ENCODE measurements at places on chromosomes 12 and 14.

- no peak for DNase-seq
Measured at GRCh38 chr12:77522247-77522646, 308.4 kb upstream of the NAV3 start.

DNA sequence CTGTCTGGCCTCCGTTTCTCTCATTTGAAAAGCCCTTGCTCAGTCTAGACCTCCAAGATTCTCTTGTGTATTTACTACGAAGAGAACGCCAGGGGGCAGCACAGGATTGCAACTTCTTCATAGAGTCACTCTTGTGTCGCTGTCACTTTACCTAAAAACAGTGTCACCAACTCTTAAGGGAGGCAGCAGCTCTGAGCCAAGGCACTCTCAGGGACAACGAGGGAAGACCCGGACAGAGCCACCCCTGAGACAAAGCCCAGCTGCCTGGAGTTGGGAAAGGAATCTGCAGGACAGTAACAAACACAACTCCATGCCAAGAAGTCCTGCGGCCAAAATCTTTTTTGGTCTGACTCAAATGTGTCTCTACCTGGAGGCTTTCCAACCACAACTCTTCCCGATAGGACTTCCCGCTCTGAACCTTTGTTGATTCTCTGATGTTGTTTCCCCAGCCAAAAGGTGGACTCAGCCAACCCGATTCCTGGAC, 9.6 kb upstream of the RPAP3 start:
- peak; percentile 89 for DNase-seq

DNA sequence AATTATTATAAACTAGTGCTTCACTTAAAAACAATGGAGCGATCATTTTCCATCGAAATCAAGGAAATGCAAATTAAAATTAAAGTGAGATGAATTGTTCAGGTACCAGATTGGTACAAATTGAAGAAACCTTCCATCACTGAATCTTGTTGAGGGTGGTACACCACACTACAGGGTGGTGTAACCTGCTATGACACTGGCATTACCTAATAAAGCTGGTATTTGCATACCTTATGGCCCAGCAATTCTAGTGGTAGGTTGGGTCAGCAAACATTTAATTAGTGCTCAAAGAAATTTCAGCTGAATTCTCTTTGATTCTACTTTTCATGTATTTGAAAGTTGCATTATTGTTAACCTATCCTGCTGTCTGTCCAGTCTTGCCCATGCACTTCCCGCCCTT, 9.2 kb downstream of the TIGAR start:
- no peak for DNase-seq

GRCh38 chr14:70776197-70776596, 33.1 kb downstream of the MAP3K9 start:
- DNase-seq, result no peak

- DNase-seq, result peak; percentile 51
Measured at GRCh38 chr12:117850048-117850447, 118.7 kb downstream of the KSR2 start.
